ENCODE measurements at places on chromosomes 7 and 10.

GRCh38 chr10:125708971-125709503, 10.5 kb upstream of the EDRF1 start:
- peaks cover 15% of the 10 kb centered on the region for H3K4me1 ChIP-seq
- no peak for DNase-seq
- no peak overlapping the region for H3K27ac ChIP-seq
- no peaks in the 10 kb centered on the region for H3K27me3 ChIP-seq
- no peaks in the 10 kb centered on the region for H3K36me3 ChIP-seq

GRCh38 chr10:17348501-17349349, 105.7 kb downstream of the ST8SIA6 start:
- H3K36me3 ChIP-seq, result no peaks in the 10 kb centered on the region
- H3K4me3 ChIP-seq, result peak overlapping the region; percentile 37
- no peaks in the 10 kb centered on the region for H3K27me3 ChIP-seq
- peaks cover 17% of the 10 kb centered on the region for H3K4me1 ChIP-seq
- DNase-seq, result no peak

- no peaks in the 10 kb centered on the region for H3K27me3 ChIP-seq
- no peak overlapping the region for H3K4me3 ChIP-seq
- peaks cover 26% of the 10 kb centered on the region for H3K4me1 ChIP-seq
- no peaks in the 10 kb centered on the region for H3K36me3 ChIP-seq
- DNase-seq, result no peak
These were observed 5.5 kb upstream of the LZTS2 start for GRCh38 chr10:100993986-100994708.

- H3K4me3 ChIP-seq, result no peak overlapping the region
- no peaks in the 10 kb centered on the region for H3K27me3 ChIP-seq
- no peak for DNase-seq
- H3K27ac ChIP-seq, result no peak overlapping the region
- no peaks in the 10 kb centered on the region for H3K36me3 ChIP-seq
These were observed 8.7 kb downstream of the ZMIZ2 start for GRCh38 chr7:44757311-44757710.

DNA sequence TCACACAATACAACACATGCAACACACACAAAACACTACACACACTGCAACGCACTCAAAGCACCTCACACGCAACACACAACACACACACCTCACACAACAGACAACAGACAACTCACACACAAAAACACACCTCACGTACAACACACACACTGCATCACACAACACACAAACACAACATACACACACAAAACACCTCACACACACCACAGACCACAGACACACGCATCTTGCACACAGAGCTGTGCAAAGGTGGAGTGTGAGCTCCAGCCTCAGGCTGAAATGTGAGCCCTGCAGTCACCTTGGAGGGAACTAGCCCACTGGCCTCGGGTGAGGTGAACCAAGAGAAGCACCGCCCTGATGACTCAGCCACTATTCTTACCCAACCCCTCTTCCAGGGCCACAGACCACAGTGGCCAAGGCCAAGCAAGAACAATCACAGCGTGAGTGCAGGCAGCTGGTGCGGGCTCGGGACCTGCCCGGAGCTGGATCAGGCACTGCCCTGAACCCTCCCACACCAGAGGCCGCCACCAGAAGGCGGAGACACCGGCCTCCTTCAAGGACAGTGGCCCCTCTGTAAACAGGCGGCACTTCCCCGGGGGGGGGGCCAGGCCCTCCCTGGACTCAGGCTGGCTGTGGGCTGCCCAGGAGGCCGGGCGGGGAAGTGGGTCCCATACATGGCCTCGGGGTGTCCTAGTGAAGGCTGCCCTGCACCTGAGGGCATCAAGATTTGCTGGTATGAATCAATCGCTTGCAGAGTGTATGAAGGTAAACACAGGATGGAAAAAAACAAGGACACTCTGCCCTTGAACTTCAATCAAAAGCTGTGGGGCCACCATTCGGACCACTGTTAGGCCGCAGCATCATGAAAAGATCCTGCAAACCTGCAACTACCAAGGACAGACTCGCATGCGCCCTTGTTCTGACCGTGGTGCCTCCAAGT, 106.7 kb downstream of the TNS3 start:
- no peaks in the 10 kb centered on the region for H3K27me3 ChIP-seq
- no peak for DNase-seq
- H3K4me1 ChIP-seq, result peaks cover 11% of the 10 kb centered on the region
- H3K4me3 ChIP-seq, result no peak overlapping the region
- H3K27ac ChIP-seq, result no peak overlapping the region

DNA sequence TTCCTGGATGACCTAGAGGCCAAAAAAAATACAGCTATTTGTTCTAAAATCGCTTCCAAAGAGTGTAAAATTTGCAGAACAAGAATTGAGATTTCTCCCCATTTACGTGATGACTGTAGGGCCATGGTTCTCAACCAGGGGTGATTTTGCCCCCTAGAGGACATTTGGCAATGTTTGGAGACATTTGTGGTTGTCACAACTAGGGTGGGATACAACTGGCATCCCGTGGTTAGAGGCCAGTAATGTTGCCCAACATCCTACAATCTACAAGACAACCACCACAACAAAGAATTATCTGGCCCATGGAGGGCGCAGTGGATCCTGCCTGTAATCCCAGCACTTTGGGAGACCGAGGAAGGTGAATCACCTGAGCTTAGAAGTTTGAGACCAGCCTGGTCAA, 22.8 kb upstream of the MALSU1 start:
- no peaks in the 10 kb centered on the region for H3K27me3 ChIP-seq
- no peak overlapping the region for H3K4me3 ChIP-seq
- no peak for DNase-seq
- H3K27ac ChIP-seq, result no peak overlapping the region
- H3K4me1 ChIP-seq, result no peaks in the 10 kb centered on the region

- DNase-seq, result no peak
- no peak overlapping the region for H3K4me3 ChIP-seq
These were observed 181.7 kb downstream of the SRPK2 start for GRCh38 chr7:105206985-105207384.

DNA sequence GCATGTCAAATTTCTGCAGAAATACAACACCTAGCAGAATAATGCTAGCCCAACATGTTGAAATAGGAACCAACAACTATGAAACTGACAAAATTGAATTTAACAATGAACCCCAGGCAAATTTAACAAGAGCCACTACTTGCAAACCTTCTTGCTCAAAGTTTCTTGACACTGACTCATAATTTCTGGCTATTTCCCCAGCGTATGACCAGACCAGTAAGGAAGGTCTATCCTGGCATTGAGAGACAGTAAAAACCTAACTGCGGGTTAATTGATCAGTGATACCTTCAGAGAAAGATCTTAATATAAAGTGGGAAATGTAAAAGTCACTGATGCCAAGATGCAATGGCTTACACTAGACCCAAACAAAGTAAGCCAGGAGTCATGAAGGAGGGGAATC, 510.1 kb downstream of the ARL4A start:
- DNase-seq, result no peak
- no peak overlapping the region for H3K27ac ChIP-seq
- no peaks in the 10 kb centered on the region for H3K36me3 ChIP-seq
- H3K4me1 ChIP-seq, result no peaks in the 10 kb centered on the region
- H3K27me3 ChIP-seq, result no peaks in the 10 kb centered on the region

GRCh38 chr7:11592699-11593098, 239.3 kb downstream of the THSD7A start:
- H3K36me3 ChIP-seq, result no peaks in the 10 kb centered on the region
- H3K27ac ChIP-seq, result no peak overlapping the region
- no peak overlapping the region for H3K4me3 ChIP-seq
- H3K27me3 ChIP-seq, result no peaks in the 10 kb centered on the region

DNA sequence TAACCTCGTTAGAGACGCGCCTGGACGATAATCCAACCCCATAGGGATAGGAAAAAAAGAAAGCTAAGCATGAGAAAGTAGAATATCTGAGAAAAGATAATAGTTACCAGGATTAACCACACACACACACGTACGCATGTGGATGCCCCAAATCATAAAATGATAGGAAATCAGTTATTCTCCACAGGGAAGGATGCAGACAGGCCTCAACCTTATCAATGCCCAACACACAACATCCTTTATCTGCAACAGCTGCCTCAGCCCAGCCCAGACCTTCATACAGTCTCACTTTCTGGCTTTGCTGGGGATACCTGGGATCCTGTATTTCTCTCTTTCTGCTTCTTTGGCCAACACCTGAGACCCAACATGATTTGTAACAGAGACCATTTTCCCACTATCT, 123.0 kb downstream of the NOC3L start:
- H3K4me3 ChIP-seq, result no peak overlapping the region
- H3K27ac ChIP-seq, result no peak overlapping the region
- H3K4me1 ChIP-seq, result no peaks in the 10 kb centered on the region

GRCh38 chr10:20302033-20302432, 485.8 kb downstream of the PLXDC2 start:
- H3K4me1 ChIP-seq, result no peaks in the 10 kb centered on the region
- no peak overlapping the region for H3K4me3 ChIP-seq
- no peak overlapping the region for H3K27ac ChIP-seq
- no peaks in the 10 kb centered on the region for H3K36me3 ChIP-seq

- H3K4me3 ChIP-seq, result no peak overlapping the region
- no peaks in the 10 kb centered on the region for H3K36me3 ChIP-seq
- H3K27me3 ChIP-seq, result no peaks in the 10 kb centered on the region
These were observed 22.3 kb downstream of the SMURF1 start for GRCh38 chr7:99121496-99122021.

GRCh38 chr7:90625051-90625450, 28.9 kb downstream of the CDK14 start:
- peaks cover 10% of the 10 kb centered on the region for H3K4me1 ChIP-seq
- H3K36me3 ChIP-seq, result no peaks in the 10 kb centered on the region

- H3K36me3 ChIP-seq, result no peaks in the 10 kb centered on the region
- no peak overlapping the region for H3K4me3 ChIP-seq
- no peak for DNase-seq
- no peak overlapping the region for H3K27ac ChIP-seq
These were observed 136.5 kb upstream of the UNC5B start for GRCh38 chr10:71075759-71076472.

DNA sequence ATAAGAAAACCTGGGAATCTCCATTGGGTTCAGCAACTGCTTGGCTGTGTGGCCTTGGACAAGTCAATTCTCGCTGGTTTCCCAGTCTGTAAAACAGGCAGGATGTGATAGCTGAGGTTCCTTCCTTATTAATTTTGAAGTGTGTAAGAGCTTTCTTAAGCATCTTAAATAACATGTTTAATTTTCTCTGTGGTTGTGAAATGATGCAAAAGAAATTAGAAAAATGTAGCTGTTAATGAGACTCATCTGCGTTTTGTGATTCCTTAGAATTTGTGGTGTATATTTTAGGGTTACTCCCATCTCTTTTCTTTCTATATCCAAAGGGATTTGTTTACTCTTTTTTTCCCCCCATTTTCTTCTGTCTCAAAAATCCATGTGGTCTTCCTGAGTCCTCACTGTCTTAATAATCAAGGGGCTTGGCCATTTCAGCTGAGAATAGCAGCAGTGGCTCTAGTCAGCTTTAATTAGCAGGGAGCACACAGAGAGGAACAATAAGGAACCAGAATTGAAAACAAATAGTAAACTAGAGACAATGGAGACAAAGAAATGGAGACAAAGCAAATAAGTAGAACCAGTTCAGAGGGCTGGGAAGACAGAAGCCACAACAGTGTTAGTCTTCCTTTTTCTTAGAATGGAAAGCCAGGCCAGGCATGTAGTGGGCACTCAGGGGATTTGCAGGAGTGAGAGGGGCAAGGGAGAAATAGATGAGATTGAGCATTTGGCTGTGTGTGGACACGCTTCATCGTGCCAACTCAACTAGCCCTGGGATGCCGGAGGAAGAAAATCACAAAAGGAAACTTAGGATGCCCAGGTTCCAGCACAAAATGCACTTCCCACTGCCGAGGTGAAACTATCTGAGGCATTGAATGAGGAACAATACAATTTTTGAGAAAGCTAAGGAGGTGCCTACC, 93.9 kb downstream of the CHN2 start:
- H3K27ac ChIP-seq, result no peak overlapping the region
- H3K4me1 ChIP-seq, result no peaks in the 10 kb centered on the region
- H3K4me3 ChIP-seq, result no peak overlapping the region

DNA sequence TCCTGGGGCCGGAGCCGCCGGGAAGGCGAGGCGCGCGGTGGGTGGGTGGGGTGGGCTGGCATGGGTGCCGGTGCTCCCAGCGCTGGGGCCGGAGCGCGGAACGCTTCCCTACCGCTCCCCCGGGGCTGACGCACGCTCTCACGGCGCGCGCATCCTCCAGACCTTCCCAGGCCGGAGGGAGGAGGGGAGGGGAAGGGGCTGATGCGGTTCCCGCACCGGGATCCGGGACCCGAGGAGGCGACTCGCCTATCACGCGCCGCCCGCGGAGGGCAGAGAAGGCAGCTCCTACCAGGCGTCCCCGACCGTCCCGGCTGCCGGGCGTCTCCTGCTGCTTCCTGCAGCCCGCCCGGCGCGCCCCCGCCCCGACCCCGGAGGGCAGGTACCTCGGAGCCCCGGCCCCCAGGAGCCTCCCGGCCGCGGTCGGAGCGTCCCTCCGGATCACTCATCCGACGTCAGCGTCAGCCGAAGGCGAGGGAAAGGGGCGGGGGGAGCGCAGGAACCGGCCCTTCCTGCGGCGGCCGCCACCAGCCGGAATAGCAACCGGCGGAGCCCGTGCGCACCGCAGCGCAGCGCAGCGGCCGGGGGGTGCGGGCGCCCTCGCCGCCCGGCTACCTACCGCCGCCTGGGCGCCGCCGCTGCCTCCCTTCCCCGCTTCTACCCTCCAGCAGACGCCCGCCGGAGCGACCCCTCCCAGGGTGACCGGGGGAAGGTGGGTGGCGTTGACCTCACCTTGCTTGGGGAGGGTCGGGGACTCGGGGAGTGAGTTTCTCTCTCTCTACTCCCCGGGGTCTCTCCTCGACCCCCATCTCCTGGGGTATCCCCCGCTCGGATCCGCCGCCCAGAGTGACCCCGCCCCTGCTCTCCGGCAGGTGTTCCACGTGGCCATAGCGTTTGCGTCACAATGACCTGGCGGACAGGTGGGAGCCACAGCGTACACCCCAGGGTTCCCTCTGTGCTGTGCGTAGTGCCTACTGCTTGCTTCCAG, at the start of gene ICA1:
ICA1 (minus strand) TSS at position 457 of the 985 bp plus-strand sequence. CDS start 26,241 bp downstream, outside the sequence.
- H3K27ac ChIP-seq, result peak within 1 kb of the TSS; percentile 34
- H3K4me1 ChIP-seq, result peaks cover 18% of the 10 kb centered on the region
- no peaks in the 10 kb centered on the region for H3K27me3 ChIP-seq
- H3K36me3 ChIP-seq, result no peaks in the 10 kb centered on the region
- peak within 1 kb of the TSS; percentile 67 for H3K4me3 ChIP-seq
